ENCODE measurements at places on chromosomes 2 and 18.
A peak's percentile ranks its signal among the peaks of the same experiment; 100 is the strongest.

DNA sequence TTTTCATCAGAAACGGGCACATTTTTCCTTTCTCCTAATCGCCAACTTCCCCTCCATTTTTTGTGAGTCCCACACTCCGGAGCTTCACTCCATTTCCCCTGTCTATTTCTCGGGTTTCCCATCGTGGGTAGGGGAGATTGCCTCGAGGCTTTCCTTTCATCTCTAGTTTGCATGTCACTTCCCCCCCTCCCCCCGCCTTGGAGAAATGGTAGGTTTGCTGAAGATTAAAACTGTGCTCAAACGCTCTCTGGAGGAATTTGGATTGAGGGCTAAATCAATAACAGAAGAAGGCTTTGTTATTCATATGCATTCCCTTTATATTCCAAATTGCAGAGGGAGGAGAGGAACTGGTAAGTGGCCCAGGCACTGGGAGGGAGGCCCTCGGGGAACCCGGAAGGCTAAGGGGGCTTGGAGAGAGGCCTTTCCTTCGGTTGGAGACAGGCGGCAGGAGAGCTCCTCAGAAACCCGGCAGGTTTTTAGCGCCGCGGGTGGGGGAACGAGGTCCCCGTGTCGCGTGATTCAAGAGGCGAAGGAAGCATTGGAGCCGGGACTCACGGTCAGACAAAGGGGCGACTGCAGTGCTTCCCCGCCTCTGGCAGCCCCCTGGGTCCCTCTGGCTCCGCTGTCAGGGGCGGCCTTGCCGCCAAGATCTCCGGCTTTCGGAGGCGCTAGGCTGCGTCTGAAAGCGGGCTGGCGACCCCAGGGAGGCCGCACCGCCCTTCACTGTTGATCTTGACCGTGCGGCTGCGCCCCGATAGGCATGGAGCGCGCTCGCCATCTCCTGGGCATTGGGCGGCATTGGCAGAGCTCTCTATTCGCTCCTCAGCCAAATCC is 2.4 kb upstream of the HOXD12 start:
- peak; percentile 37 for DNase-seq

DNA sequence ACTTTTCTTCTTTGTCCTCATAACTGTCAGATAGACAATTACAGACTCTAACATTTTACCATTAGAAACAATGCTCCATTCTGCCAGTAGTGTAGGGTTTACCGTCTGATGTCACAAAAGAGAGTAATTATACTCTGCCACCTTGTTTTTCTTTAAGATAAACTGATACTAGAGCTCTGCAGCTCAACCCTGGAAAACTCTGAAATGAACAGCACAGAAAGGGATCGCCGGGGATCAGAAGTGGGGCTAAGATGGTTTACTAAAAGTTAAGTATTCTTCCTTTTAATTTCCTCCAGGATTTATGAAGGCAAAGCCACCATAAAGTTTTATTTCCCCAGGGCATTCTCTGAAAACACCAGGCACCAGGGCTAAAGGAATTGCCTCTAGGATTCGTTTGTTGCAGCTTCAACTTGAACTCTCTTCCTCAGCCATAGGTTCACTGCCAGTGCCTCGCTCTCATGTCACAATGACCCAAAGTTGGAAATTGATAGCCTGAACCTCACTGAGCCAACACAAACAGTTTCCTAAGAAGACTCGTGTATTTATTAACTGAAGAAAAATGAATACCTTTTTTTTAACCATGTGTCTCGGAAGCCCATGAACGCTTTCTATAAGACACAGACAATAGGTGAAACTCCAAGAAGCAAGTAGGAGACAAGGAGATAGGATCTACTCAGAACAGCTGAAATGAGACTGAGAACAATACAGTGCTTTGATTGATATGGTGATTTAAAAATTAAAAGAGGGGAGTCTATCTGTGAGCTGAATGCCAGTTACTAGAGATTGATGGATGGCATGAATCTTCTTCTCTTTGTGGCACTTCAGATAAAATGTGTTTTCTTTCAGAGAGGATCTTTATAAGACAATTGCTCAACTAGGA is 121.5 kb upstream of the SPATS2L start:
- no peak for DNase-seq

- DNase-seq: no peak
Observed at GRCh38 chr2:20212459-20212870, 12.5 kb downstream of the SDC1 start.

GRCh38 chr2:134988994-134989605 is 58.1 kb downstream of the MAP3K19 start:
- DNase-seq: no peak

DNA sequence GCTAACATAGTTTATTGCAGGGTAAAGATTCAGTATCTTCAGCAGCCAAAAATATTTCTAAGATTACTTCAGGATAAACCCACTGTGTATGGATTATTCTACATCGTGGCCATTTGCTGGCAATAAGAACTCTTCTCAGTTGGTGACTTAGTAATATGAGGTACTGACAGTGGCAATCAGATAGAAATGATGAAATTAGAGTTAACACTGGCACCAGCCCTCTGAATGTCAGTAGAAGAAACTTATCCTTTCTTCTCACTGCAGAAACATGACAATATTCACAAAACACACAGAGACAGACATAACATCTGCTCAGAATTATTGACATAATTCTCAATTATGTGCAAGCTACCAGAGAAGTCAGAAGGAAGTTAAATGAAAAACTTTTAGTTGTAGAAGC is 246.3 kb upstream of the COL3A1 start:
- no peak for DNase-seq
